ENCODE measurements at places on chromosomes 5 and 9.

DNA sequence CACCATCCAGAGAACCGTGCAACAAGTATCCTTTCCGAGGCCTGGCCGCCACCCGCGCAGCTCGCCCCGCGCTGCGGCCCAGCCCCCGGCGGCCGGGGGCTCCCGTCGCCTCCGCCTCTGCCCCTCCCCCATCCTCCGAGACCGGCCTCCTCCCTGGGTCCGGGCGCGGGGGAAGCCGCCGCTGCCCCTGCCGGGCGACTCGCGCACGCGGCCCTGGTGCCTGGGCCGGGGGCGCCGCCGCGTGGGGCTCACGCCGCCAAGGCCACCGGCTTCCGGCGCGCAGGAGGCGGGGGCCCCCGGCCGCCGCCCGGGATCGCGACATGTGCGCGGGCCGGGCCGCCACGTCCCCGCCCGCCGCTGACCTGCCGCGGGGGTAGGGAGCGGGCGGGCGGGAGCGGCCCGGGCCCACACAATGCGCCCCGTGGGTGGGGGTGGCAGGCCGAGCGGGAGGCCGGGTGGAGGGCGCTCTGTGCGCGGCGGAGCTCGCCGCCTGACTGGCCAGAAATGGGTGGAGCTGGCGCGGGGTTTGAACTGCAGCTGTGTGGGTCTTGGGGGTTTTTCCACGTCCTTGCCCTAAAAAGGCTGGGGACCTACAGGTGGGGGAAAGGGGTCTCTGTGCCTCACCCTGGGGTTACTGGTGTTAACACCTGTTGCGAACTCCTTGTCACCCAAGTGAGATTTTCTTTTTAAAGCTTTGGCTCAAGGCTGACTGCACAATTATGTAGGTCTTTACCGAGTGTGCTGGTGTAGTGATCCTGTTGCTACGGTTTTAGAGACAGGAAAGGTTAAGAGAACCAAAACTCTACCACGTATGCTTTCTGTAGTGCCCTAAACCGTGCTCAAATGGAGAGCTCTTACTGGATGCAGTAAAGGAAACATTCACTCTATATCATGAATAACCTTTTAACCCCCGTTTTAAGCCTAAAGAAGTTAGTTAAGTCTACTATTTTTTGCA is 32.3 kb downstream of the TNPO1 start:
- DNase-seq: peak; percentile 45

DNA sequence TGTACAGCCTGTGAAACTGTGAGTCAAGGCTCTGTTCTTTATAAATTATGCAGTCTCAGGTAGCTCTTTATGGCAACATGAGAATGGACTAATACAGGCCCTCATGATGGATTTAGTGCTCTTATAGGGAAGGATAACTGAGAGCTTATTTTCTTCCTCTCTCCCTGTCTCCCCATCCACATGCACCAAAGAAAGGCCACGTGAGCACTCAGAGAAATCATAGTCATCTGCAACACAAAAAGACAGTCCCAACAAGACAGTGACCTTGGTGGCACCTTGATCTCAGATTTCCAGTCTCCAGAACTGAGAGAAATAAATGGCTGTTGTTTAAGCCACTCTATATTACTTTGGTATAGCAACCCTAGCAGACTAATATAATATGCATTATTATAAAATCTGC is 2133.6 kb upstream of the ACO1 start:
- DNase-seq: no peak

DNA sequence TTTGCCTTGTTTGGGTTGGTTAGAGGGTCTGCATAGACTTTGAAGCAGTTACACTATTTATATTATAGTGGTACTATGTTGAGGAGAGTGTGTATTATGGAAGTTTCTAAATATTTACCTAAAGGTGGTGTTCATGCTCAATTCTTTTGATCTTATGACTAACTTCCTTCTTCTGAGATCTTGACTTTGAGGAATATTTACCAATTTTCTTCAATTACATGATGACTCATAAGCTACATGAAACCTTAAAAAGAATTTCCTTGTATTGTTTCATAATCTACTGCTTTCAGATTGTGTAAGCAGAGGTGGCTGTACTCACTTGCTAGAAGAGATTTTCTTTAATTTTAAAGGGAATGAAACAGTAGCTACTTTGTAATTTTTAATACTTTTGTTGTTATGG is 276.1 kb downstream of the TAF11L14 start:
- no peak for DNase-seq

DNA sequence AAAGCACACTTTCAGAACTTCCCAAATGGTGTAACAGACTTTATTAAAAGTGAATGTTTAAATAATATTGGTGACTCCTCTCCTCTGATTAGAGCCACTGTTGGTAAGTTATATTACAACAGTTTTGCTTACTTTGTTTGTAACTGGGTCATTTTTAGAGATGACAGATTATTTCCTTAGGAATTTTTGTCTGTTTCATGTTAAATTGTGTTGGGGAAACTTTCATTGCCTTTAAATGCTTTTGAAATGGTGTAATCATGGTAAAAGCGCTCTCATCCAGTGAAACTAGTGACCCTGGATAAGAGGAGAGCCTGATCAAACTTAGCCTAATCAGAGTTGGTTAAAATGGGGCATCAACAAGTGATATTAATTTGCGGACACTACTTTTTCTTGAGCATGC is 39.4 kb downstream of the TNPO1 start:
- DNase-seq: no peak

- DNase-seq: no peak
Observed at GRCh38 chr9:99465231-99465907, 243.3 kb downstream of the SEC61B start.

DNA sequence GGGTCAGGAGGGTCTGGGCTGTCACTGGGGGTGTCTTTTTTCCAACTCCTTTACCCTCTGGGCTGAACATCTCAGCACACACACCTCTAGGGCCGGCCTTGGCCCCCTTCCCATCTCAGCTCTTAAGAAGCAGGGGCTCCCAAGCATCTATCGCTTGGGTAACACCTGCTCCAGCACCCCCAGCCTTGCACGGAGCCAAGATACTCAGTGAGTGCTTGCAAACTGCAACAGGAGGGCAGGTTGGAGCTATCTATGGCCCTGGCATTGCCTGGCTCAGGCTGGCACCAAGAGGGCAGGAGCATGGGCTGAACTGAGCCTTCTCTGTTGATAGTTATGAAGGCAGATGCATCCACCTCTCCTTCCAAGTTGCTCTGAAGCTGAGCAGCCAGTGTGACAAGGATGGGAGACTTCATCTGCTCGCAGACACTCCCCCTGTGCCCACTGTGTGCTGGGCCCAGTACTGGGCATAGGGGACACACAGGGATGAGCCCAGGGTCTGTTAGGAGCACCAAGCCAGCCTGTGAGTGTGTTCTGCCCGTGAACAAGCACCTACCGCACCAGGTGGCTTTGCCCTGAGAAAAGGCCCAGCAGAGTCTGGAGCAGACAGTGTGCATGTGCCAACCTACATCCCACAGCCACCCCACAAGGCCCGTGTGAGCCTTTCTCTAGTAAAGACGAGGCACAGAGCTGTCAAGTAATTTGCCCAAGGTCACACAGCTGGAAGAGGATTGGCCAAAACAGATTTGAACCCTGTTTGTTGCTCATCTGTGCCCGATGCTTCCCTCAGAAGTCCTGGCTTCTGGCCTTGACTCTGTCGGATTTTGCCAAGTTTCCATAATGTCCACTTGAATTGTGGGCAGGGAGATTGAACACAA is 58.2 kb downstream of the PHF2 start:
- DNase-seq: no peak

DNA sequence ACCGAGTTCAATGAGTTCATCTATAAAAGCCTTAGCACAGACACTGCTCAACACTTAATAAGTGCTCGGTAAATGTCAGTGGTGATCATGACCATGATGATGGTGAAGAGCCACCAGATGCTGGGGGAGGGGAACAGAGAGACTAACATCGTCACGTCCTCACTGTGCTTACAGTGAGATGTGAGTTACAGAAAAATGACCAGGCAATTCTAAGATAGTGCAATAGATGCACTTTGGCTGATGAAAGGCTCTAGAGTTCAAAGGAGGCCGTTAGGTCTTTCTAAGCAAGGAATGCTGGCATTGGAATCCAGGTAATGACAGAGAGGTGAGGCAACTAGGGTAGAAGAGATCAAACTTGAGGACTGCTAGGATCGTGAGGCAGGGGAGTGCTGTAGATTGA is 36.7 kb downstream of the ARL15 start:
- DNase-seq: no peak

DNA sequence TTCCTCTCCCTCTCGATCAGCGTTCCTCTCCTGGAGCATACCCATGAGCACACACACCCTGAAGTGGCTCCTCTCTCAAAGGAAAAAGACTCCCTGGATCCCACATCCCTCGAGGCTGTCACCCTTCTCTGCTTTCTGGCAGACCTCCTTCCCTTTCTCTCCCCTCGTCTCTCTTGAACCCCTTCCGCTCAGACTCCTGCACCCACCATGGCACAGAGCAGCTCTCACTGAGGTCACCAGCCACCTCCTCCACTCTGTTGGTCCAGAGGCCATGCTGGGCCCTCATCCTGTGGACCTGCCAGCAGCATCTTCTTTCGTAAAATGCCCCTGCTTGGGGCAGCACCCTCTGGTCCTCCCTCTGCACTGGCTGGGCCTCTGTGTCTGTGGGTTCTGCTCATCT is 5.7 kb downstream of the B4GALT7 start:
- DNase-seq: no peak

- no peak for DNase-seq
Observed at GRCh38 chr9:135076876-135077430, 10.5 kb upstream of the OLFM1 start.

DNA sequence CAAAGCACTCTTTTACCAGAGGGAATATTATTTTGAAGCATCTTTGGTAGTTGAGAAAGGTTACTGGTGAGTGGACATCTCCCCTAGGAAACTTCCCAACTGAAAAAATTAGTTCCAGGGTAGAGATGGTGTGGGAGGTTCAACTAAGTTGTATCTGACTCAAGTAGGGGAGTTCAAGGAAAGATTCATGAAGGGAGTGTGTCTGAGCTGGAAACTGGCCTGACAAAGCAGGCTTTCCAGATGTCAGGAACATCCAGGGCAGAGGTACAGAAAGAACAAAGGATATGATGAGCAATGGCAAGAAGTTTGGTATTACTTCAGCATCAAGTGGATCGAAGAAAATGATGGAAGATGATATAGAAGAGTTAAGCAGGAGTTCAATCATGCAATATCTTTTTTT is 458.0 kb upstream of the RIOK2 start:
- no peak for DNase-seq

- no peak for DNase-seq
Observed at GRCh38 chr9:125549465-125549871, 157.5 kb downstream of the MAPKAP1 start.

DNA sequence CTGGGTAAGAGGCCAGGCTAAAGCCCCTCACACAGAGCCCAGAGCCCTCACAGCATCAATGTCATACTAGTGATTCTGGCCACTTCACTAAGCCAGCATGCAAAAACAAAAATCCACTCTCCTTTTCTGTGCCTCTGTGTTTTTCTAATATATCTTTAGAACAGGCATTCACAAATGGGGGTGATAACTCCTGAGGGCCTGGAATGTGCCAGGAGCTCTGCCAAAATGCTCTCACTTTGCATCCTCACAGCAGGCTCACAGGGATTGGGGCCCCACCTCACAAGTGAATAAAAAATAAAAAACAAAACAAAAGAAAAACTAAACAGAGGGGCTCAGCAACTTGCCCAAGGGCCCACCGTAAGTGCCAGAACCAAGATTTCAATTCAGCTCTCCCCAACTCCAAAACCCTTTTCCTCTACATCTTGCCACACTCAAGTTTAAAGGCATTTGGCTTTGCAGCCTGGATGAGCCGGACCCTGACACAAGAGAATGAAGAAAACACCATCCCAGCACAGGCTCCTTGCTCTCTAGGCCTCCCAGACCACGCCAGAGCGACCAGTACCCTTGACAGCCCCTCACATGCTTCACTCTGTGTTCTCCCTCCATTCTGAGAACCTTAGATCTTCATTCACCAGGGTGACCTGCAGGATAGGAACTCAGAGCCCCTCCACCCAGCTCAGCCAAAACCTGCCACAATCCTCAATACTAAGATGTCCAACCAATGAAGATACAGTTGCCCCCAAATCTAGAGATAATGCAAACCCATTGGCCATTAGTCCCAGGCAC is 51.3 kb downstream of the SAXO1 start:
- no peak for DNase-seq

- DNase-seq: no peak
Observed at GRCh38 chr5:11904265-11904906, at the start of gene CTNND2. CTNND2 (minus strand) TSS chr5:11904446; CDS start chr5:11903853, 593 bp downstream.

- no peak for DNase-seq
Observed at GRCh38 chr9:123149067-123149466, 115.6 kb downstream of the GPR21 start.

DNA sequence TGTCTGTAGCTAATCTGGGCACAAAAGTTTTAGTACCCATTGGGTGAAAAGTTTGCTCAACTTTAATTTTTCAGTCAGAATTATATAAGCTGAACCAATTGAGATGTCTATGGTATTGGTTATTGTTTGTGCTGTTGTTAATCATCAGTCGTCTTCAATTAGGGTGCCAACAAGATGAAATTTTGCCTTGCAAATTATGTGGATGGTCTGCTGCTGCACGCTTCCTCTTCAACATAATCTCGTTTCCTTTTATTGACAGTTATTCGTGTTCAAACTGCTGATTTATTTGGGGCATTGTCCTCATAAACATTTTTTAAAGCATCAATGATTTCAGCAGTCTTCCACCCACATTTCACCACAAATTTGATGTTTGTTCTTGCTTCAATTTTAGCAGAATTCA is 194.0 kb downstream of the HTR1A start:
- DNase-seq: no peak

GRCh38 chr5:83817591-83817990 is 96.9 kb upstream of the HAPLN1 start:
- no peak for DNase-seq

GRCh38 chr5:61563401-61563800 is 231.3 kb downstream of the ZSWIM6 start:
- no peak for DNase-seq

DNA sequence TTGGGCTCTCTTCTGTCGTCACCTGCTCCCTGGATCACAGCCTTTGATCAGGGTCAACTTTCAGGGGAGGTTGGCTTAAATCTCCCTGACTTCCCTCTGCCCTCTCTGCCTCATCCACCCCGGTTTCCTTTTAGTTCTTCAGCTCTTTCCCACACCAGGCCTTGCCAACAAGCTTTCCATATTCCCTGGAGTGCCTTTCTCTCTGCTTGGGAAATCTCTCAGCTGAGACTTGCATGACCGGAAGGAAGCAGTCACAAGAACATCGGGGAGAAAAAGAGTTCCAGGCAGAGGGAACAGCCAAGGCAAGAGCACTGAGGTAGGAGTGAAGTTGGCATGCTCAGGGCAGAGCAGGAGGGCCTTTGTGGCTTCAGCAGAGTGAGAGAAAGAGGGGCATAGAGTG is 88.4 kb upstream of the HSPA9 start:
- DNase-seq: no peak
